ENCODE measurements at places on chromosomes 16 and 17.

DNA sequence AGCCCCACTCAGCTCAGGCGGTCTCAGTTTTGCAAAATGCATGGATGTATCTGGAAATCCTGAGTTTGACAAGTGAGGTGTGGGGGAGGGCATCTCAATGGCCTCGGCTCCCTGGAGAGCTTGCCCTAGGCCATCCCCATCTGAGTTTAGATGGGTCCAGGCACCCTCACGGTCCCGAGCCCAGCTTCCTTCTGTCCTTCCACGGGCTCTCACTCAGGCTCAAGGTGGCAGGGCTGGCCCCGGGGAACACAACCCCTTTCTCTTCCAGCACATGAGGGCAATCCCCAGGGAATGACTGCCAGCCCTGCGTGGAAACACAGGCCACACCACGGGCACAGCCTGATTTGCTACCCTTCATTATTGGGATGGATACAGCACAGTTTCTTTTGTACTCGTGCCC is 58.4 kb downstream of the AMFR start:
- DNase-seq = no peak

- DNase-seq = peak; percentile 66
Observed at GRCh38 chr17:77363821-77364361, 223.1 kb downstream of the SEC14L1 start.

- no peak for DNase-seq
Observed at GRCh38 chr17:28087743-28088142, 45.3 kb downstream of the NLK start.

- DNase-seq = peak; percentile 77
Observed at GRCh38 chr17:13002761-13003453, 14.9 kb downstream of the ELAC2 start.

DNA sequence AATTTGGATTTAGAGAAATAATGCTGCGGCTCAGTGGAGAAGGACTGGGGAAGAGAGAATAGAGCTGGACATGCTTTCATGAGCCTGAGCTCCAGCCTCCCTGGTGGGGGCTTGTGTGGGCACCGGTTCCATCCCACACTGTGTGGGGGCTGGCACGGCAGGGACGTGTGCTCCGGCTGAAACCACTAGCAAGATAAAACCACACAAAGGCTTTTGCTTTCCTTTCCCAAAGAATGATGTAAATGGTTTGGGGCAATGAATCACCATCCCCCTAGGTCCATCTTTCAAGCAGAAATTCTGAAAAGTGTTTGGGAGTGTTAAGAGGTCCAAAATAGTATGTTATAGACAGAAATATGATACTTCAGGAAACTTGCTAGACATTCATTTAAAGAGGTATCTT is 77.0 kb downstream of the CDH11 start:
- DNase-seq = peak; percentile 91

- no peak for DNase-seq
Observed at GRCh38 chr16:56748191-56748590, 18.3 kb downstream of the NUP93 start.

GRCh38 chr16:13437413-13437795 is 482.6 kb upstream of the ERCC4 start:
- no peak for DNase-seq

DNA sequence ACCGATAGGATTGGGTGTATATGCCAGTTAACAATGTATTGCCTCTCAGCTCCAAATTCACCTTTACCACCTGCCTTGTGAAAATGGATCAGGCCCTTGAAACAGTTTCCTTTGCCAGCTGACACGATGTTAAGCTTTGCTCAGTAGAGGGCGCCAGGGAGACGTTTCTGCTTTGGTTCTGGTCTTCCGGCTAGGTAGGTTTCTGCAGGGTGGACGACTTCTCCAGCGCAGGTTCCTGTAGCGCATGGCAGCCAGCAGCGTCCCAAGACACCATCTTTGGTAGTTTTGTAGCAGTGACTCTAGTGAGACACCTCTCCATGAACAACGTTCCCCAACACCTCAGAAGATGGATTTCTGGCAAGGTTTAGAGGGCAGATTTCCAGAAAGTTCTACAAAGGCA is 24.0 kb downstream of the SYCE1L start:
- no peak for DNase-seq

DNA sequence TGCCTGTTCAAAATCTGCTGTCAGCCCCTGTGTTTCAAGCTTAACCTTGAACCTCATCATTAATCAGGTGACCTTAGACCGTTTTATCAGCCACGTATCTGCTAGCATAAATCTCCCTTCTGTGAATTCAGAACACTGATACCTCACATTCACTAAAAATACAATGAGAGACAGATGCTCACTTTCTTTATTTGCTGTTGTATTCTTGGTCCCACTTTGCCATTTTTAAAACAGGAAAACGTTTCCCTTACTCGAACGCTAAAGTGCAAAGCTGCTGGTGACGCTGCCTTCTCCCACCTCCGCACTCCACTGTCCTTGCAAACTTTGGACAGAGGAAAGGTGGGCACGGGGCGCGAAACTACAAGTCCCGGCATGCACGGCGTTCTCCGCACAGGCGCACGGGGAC is 220 bp upstream of the ARHGAP44 start:
- DNase-seq = no peak

- DNase-seq = no peak
Observed at GRCh38 chr16:87924811-87925670, 11.3 kb downstream of the CA5A start.

GRCh38 chr16:15539197-15539596 is 103.8 kb downstream of the MARF1 start:
- DNase-seq = no peak

DNA sequence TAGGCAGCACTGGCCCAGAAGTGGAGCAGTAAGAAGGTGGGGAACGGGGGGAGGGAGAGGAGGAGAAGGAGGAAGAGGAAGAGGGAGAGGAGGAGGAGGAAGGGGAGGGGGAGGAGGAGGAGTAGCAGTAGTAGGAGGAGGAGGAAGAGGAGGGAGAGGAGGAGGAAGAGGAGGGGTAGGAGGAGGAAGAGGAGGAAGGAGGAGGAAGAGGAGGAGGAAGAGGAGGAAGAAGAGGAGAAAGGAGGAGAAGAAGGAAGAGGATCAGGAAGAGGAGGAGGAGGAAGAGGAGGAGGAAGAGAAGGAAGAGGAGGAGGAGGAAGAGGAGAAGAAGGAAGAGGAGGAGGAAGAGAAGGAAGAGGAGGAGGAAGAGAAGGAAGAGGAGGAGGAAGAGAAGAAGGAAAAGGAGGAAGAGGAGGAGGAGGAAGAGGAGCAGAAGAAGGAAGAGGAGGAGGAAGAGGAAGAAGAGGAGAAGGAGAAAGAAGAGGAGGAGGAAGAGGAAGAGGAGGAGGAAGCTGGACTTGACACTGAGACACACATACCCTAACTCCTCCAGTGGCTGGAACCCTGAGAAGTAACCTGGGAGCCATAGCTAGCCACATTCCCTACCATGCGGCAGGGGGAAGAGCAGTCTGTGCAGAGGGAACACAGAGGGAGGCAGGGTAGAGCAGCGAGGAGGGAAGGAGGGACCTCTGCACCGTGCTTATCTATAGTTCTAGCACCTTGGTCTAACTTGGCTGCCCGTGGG is 35.8 kb downstream of the LRRC75A start:
- DNase-seq = no peak

DNA sequence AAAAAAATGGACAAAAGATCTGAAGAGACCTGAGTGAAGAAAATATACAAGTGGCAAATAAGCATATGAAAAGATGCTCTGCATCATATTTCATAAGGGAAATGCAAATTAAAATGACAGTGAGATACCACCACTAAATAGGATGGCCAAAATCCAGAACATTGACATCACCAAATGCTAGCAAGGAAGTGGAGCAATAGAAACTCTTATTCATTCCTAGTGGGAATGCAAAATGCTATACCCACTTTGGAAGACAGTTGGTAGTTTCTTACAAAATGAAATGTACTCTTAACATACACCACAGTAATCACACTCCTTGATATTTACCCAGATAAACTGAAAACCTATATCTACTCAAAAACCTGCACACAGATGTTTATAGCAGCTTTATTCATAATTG is 33.6 kb downstream of the DHRS7B start:
- no peak for DNase-seq

GRCh38 chr16:28549301-28549899 is 4.3 kb upstream of the SGF29 start:
- DNase-seq = peak; percentile 38

DNA sequence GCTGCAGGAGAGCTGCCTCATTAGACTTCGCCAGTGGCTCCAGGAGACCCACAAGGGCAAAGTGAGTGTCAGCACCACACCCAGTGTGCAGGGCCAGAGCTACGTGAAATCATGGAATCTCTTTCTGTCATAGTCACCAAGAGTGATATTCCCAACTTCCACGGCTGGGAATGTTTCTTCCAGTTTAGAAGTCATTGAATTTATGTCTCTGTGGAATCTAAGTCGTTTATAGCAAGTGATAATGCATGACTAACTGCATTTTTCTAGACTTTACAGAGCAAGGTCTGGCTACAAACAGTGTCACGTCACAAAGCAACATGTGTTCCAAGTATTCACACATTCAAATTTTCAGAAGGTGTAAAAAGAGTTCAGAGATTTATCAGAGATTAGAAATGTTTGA is 55.5 kb downstream of the SEC14L1 start:
- no peak for DNase-seq

DNA sequence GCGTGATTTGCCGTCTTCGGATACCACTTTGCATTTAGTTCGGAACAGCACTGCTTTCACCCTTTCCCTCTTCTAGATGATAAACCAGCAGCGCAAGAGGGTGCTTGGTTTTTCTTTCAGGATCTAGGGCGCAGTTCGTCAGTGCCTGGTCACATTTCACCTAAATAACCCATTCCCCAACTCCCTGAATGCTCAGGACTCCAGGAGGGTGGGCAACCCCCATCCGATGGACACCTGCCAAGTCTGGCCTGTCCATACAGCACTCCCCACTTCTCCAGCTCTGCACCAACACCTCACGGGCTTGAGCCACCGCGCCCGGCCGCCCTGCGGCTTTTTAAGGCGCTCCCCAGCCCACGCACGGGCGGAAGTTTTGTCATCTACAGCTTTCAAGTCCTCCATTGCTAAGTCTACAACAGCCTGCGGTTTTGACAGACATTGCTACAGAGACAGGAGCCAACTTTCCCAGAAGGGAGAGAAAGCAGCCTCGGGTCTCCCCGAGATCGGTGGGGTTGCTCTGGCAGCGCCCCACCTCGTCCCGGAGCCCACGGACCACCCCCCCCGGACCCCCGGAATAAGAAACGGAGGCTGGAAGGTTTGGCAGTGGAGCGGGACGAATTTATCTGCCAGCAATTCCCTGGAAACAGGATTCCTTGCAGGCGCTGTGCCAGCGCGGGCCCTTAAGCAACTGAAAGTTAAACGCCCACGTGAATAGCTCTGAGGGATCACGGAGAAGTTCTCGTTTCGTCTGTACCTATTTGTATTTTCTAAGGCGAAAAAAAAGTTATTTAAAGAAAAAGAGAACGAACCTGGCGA is 38.6 kb upstream of the SLFN13 start:
- peak; percentile 46 for DNase-seq

GRCh38 chr17:18099516-18099915 is 9.0 kb upstream of the MYO15A start:
- DNase-seq = no peak

DNA sequence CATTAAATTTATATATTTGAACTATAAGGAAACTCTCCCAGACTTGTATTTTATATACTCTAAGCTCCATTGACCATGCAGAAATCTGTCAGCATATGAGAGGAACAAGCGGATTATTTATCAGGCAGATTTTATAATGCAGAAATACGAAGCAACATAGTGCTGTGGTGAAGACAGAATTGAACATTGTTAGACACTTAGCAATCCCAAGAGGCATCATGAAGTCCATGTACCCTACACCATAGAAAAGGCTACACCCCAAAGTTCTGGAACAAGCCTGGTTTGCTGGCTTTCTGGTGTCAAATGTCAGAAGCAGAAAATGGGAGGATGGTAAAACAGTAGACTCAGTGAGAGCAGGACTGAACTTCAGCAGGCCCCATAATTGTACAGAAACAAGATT is 241.1 kb downstream of the PRKCA start:
- no peak for DNase-seq

DNA sequence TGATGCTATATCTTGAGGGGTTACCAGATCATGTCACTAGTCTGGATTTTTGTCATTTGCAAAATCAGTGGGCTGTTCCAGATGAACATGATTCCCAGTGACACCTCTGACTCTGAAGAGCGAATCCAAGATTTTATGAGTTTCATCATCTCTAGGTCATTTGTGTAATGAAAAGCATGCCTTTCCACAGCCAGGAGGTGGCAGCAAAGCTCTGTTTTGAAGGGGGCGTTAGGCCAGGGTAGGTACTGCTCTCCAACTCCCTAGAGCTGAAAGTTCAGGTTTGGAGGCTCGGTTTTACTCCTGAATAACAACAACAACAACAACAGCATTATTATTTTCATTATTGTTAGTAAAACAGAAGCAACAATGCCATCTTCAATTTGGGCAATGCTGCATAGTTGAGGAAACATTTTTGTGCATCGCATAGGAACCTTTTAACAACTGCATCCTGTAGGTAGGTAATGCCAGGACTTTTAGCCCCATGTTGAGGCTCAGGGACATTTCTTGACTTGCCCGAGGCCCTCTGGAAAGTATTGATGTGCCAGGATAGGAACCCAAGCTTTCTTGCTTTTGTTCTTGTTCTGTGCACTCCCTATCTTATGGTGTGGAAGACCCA is 77.0 kb downstream of the MYH13 start:
- peak; percentile 8 for DNase-seq

DNA sequence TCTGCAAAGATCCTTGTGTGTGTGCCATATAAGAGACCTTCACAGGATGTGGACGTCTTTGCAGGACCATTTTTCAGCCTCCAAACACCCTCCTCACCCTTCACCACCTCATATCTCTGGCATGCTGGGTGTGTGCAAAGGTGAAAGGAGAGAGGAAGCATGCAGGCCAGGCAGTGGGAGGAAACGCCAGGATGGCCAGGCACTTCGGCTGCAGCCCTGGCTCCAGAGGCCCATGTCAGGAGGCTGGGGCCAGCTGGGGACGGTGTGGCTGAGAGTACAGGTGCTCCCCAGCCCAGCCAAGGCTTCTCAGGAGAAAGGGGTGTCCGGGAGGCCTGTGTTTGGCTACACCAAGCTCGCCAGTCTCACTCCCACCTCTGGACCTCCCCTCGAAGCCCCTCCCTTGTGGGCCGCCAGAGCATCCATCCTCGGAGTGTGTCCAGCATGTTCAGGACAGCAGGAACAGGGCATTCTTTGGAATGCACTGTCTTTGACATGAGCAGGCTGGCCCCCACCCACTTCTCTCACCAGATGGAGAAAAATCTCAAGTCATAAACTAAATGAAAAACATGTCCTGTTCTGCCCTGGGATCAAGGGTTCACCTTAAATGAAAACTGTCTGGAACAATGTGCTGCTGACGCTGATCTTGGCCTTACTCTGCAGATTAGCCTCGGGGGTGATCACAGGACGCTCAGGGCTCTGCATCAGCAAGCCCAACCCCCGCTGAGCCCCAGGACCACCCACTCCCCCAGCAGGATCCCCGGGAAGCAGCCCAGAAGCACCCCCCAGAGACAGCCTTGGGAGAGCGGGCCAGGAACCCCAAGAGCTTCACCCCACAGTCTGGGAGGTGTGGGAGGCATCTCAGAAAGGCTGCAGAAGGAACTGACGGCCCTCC is 15.9 kb downstream of the PEMT start:
- DNase-seq = no peak

All from astrocyte of the spinal cord (primary cell).